ENCODE measurements at places on chromosomes 13 and 19. TPM values are rescaled to one million over a fixed set of nuclear protein-coding genes. Genes with fewer than 3 reads are reported as not detected.

- no peak for DNase-seq
Observed at GRCh38 chr13:26864576-26864975, 104.0 kb upstream of the GPR12 start.

GRCh38 chr19:10379880-10380312 is 476 bp downstream of the TYK2 start:
- no peak for DNase-seq

DNA sequence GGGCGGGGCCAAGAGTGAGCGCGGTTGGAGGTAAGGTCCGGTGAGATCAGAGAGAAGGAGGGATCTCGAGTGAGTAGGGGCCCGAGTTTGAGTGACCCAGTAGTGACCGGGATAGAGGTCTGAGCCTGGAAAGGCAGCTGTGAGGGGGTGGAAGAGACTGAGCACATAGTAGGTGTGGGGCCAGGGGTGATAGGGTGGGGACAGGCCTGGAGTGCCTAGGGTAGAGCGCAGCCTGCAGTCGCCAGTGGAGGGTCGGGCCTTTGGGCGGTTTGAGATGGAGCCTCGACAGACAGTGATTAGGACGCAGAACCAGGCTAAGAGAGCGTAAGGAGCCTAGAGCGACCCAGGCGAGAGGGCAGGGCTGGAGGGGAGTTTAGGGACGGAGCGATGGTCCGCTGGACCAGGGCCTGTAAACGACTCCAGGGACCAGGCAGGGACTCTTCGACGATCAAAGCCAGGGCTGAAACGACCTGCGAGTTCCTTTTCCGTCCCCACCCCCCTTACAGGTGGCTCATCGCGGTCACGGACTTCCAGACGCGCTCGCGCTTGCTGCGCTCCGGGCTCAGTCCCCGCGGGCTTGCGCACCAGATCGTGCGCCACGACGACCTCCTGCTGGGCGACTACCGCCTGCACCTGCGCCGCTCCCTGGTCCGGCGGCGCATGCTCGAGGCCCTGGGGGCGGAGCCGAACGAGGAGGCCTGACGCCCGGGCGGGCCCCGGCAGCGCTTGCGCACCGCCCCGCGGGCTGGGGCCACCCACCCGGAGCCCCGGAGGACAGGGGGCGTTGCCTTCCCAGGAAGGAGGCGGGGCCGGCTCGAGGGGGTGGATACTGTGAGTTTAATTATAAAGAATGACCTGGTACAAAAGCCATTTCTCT is 9.4 kb downstream of the C19orf81 start:
- DNase-seq: peak; percentile 83

SULT2A1 gene
- total RNA-seq: not detected

- no peak for DNase-seq
Observed at GRCh38 chr19:38974624-38975213, 823 bp downstream of the FBXO17 start.

GRCh38 chr13:99966064-99966805 is 5.3 kb downstream of the ZIC5 start:
- no peak for DNase-seq

DNA sequence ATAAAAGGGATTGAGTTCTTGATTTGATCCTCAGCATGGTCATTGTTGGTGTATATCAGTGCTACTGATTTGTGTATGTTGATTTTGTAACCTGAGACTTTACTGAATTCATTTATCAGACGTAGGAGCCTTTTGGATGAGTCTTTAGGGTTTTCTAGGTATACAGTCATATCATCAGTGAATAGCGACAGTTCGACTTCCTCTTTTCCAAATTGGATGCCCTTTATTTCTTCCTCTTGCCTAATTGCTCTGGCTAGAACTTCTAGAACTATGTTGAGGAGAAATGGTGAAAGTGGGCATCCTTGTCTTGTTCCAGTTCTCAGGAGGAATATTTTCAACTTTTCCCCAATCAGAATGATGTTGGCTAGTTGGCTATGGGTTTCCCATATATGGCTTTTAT is 27.0 kb downstream of the POMP start:
- no peak for DNase-seq

DNA sequence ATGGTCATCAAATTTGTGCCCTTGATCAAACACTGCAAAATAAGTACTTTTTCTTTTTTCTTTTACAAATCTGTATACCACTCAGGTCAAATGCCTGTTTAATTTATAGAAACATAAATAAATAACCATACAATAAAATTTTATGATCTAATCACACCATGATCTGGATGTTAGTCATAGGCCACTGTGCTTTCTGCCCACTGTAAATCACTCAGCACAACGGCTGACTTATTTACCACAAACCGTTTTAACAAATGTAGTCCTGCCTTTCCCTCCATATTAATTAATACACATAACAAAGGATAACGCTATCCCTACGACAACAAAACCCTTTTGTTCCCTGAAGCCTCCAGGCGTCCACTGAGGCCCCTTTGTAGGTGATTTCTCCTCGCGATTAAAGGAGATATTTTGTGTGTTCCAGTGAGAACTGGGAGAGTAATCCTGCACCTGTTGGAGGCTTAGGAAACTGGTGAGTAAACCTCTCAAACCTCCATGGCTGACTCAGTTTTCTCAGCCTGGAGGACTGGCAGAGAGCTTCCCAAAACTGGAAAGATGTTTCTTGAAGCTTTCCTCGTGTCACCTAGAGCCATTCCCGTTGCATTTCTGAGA is 477.1 kb upstream of the SGCG start:
- no peak for DNase-seq

DNA sequence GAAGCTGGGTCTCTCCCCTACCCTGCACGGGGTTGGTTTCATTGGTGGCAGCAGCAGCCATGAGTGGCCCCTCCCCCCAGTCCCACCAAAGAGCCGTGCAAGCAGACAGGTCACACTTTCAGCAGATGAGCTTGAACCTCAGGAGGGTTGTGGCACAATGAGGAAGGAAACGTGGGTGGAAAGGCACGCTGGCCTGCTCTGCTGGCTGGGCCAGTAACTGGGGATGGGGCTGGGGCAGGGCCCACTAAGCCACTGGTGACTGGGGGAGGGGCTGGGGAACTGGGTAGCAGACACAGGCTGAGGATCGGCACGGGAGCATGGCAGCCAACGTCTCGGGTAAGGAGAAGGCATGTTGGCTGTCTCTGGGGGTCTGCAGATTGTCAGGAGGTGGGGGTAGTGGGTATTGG is at the start of gene P2RY11:
Gene P2RY11 (plus strand): TSS at position 289 of the 407 bp plus-strand sequence. CDS start 29 bp downstream, at position 318.
- DNase-seq: no peak

DNA sequence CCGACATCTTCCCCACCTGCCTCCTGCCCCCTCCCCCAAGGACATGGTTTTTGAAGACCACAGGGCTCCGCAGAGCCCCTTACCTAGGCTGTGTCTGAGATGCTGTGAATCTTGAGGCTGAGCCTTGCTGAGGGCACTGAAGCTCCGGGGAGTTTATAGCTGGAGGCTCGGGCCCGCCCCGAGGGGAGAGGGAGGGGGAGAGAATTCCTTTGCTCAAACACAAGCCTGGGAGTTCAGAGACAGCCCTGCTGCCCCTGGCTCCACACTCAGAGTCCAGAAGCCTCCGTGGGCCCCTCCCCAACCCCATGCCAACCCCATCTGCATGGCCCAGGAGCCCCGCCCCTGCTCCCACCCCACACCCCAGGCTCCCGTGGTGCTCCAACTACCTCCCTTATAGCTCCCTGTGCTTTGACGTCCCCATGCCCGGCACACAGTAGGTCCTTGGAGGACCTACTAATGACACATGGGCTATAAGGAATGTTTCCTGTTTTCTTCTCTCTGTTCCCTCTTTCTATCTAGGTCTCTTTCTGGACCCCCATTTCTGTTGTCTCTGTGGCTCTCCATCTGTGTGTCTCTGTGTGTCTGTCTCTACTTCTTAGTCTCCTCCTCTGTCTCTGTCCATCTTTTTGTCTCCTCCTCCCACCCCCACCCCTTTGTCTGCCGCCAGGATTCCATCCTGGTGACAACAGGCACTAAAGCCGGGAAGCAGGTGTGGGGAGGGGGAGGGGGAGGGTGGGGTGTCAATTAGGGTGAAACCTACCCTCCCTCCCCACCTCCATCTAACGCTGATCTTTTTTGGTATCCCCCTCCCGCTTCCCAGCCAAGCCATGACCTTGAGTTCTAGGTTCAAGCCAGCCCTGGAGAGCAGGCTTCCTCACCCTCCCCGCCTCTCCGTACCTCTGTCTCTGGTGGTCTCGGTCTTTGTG is at the start of gene TNNT1:
Gene TNNT1 (minus strand): TSS at position 129 of the 926 bp plus-strand sequence. CDS start 2,049 bp downstream, outside the sequence.
- no peak for DNase-seq

DNA sequence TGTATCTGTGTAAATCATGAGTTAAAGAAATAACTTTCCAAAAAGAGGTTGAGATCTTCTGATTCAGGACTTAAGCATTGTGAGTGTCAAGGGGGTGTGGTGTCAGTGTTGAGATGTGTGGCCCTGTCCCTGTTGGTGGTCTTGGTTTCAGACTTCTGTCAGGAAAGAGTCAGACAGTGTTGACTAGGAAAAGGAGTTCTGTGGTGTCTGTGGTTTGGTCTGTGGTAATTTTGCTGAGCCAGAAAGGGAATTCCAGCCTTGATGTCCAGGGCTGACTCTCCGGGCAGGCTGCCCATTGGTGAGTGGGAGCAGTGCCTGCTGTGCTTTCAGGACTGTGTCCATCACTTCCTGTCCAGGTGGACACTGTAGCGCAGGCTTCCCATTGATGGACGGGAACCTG is 39.8 kb upstream of the IGFL4 start:
- peak; percentile 36 for DNase-seq

DNA sequence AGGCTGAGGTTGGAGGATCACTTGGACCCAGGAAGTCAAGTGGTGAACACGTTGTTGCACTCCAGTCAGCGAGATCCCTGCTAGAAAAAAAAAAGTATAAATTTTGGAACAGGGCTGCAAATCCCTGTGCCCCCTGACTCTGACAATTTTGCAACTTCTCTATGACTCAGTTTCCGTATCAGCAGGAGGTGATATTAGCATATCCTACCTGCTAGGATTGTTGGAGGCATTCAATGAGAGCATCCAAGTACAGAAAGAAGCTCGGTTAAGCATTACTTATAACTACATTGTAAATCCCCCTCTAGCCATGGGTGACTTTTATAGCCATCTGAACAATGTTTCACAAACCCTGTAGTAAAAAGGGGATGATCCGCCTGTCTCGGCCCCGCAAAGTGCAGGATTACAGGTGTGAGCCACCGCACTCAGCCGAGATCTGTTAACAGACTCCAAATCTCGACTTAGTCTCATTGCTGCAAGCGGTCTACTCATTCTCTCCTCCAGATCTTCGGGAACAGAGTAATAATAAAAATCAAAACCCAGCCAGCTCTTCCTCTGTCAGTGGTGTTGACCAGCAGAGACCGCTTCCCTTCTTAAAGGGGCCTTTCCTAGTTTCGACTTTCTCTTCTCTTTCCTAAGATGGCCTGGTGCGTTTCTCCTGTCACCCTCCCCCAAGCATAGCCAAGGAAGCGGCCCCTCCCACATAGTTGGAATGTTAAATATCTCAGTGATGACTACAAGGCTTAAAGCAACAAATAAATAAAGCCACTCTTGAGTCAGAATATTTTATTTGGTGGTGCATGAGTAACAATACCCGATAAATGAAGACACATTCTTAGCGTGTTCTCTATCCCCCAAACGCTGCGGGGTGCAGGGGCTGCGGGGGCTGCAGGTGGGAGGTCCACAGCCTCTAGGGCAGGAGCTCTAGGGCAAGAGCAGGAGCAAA is 10.3 kb upstream of the BICRA start:
- DNase-seq: peak; percentile 13

DNA sequence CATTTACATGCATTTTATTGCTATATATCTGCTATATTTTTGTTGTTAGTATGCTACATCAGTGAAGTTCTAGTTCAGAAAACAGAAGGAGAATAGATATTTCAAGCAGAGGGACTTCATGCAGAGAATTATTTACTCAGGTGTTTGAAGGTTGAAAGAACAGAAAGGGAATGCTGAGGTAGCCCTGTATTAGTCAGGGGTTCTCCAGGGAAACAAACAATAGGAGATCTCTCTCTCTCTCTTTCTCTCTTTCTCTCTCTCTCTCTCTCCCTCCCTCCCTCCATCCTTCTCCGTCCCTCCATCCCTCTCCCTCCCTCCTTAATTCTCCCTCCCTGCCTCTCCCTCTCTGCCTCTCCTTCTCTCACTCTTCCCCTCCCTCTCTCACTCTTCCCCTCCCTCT is 114.3 kb upstream of the TDRD3 start:
- no peak for DNase-seq

GRCh38 chr19:11337080-11337479 is 2.4 kb downstream of the RAB3D start:
- DNase-seq: no peak

- DNase-seq: no peak
Observed at GRCh38 chr19:47203254-47203653, 27.7 kb downstream of the BBC3 start.

TMC4 gene
- total RNA-seq: not detected

- no peak for DNase-seq
Observed at GRCh38 chr19:50779504-50780457, 9.5 kb downstream of the GPR32 start.

DNA sequence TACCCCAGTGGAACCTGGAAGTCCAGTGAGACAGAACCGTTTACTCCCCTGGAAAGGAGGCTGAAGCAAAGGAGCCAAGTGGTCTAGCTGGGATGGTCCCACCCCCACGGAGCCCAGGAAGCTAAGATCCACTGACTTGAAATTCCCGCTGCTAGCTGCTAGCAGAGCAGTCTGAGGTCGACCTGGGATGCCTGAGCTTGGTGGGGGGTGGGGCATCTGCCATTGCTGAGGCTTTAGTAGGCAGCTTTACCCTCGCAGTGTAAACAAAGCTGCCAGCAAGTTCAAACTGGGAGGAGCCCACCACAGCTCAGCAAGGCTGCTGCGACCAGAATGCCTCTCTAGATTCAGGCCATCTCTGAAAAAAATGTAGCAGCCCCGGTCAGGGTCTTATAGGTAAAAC is 437.0 kb downstream of the SUCLA2 start:
- DNase-seq: no peak

CYP2A6 gene
- not detected for total RNA-seq

C19orf33 gene
- total RNA-seq: not detected

DNA sequence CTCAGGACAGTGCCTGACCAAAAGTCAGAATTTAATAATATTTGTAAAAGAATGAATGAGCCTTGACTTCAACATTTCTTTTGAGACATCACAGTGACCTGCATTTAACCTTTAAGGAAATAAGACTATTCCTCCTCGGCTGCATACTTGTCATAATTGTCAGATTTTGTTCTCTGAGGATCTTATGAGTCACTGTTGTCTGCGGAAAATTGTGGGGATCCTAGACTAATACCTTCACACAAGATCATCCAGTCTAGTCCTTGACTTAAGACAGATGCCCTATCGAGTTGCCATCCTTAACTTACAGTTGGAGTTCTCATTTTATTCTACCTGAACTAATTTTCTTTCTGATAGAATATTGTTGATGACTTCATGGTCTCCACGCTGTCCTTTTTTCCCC is 198.4 kb downstream of the DLEU7 start:
- DNase-seq: no peak

GRCh38 chr13:29583073-29583785 is 12.3 kb downstream of the SLC7A1 start:
- no peak for DNase-seq

DNA sequence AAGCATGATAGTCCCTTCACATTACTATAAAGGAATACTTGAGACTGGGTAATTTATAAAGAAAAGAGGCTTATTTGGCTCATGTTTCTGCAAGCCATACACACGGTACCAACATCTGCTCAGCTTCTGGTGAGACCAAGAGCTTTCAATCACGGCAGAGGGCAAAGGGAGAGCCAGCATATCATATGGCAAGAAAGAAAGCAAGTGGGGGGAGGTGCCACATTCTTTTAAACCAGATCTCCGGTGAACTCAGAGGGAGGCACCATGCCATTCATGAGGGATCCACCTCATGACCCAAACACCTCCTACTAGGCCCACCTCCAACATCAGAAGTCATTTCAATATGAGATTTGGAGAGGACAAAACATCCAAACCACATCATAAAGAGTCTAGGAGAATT is 20.3 kb downstream of the XPO4 start:
- no peak for DNase-seq

KANK3 gene
- total RNA-seq: 5.1 TPM

CDC37 gene
- total RNA-seq: 43.7 TPM
